ENCODE measurements at places on chromosomes 2 and 18.
A peak's percentile ranks its signal among the peaks of the same experiment; 100 is the strongest.

DNA sequence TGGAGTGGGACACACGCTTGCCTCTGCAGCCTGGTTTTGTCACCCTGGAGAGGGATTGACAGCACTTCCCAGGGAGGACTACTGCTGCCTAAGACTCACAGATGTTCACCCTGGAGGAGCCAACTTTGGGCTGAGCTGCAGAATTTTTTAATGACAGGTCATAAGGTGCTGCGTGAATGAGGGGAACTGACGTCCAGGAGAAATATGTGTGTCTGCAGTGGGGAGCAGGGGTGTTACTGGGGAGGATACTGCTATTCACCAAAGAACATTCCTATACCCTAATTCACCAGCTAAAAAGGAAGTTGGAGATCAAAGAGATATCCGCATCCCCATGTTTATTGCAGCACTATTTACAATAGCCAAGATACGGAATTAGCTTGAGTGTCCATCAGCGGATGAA is 144.4 kb downstream of the MGAT5 start:
- DNase-seq, result no peak

DNA sequence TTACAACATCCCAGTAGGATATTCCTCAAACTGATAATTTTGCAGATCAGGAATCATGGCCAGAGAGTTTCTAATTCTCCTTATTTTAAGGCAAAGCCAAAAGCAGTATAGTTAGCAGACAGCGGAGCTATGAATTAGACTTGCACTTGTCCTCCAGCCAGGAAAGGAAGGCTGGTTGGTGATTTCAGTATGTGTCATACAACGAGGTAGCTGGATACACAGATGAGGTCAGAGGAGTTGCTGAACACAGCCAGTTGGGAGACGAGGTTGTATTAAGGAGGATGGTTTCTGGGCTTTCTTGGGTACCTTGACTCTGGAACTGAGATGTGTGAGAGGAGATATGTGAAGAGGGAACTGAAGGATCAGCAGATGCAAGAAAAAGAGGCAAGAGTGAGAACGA is 185.2 kb downstream of the SOX11 start:
- DNase-seq, result no peak

DNA sequence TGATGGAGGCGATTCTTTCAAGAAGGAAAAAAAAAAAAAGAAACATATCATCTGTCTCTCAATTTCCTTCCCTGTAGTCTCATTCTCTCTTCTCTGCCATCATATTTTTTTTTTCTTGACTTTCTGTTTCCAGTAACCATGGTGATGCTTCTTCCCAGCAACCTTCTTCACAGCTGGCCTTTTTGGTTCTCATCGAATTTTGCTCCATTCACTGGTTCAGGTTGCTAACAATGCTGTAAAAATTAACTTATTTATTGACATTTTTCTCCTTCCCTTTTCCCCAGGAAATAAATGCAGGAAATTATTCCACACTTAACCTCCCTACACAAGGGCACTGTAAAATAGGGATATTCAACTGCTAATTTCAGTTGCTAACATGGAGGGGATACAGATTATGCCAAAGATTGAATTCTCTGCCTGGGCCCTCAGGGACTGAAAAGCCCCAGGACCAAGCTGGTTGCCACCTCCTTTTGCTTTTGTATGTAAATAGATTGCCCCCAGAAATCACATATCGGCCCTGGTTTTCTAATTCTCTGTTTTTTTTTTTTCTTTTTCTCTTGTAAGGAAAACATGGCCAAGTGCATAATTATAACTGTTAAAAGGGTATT is 154.7 kb downstream of the MAP2 start:
- no peak for DNase-seq

DNA sequence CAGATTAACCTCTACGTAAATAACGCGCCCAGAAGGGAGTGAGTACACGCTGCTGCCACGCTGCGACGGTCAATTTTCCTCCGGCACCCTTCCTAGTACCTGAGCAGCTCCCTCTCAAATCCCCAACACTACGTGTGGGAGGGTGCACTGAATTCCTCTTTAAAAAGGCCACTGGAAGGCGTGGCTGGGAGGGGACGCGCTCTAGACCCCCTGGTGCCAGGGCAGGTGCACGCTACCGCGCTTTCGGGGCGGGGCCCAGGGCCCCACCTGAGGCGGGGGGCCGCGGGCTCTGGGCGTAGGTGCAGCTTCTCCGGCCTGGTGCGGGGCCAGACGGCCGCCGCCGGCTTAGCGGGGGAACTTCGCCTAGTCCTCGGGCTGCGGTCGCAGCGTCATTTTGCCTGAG is 668 bp upstream of the ANKRD12 start:
- peak; percentile 91 for DNase-seq
